IPS DF 19.7 (cell line): ENCODE measurements at places on chromosomes 3 and 15.

- DNase-seq: no peak
Measured at GRCh38 chr3:42736081-42736480, 33.5 kb upstream of the HHATL start.

- DNase-seq: no peak
Measured at GRCh38 chr15:28023422-28023821, 75.7 kb downstream of the OCA2 start.

DNA sequence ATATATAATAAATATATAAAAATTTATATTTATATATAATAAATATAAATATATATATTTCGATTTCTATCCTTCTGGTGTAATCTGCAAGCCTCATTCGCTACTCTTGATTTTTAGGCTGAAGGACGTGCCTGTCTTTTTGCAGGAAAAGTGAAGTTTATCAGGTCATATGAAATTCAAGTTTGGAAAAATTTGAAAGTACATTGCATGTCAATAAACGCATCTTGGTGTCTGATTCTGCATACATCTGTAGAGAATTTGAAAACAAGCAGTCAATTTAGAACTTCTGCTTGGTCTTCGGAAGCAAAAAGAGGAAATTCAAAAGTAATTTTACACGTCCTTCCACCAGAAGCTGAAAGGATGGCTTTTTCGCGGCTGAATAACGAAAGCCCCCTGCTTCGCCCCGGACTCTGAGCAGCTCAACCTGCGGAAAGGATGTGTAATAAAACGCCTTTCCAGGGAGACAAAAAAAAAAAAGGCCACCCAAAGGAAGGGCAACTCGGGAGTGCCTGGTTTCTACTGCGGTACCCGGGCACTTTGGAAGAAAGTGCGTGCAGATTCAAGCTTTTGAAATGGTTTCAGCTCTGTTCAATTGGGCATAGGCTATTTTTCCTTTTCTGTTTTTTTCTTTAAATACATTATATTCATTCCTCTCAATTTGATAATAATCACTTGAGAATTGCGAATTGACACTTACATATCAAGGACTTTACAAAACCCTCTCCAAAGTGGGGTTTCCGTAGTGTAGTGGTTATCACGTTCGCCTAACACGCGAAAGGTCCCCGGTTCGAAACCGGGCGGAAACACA, 1.5 kb upstream of the MYNN start:
- no peak for DNase-seq

- no peak for DNase-seq
Measured at GRCh38 chr3:11850003-11850402, 3.3 kb upstream of the TAMM41 start.

DNA sequence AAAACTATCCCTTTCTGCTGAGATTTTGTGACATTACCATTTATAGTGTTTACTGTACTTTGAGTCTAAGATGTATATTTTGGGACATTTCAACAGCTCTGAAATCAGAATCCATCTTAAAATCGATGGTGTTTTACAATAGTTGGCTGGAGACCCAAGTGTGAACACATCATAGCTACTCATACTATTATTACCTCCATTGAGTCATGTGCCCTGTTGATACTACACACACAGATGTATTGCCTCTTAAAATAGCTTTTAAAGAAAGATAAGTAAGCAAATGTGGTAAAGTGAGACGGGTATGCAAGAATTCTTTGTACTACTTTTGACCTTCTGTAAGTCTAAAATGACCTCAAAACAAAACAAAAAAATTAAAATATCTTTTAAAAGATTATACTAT, 6.7 kb downstream of the LMOD3 start:
- no peak for DNase-seq

- no peak for DNase-seq
Measured at GRCh38 chr3:58191361-58191991, 19.3 kb downstream of the DNASE1L3 start.

GRCh38 chr3:71640331-71640983, 56.9 kb upstream of the FOXP1 start:
- no peak for DNase-seq

- no peak for DNase-seq
Measured at GRCh38 chr15:73865379-73865778, 8.0 kb upstream of the TBC1D21 start.

DNA sequence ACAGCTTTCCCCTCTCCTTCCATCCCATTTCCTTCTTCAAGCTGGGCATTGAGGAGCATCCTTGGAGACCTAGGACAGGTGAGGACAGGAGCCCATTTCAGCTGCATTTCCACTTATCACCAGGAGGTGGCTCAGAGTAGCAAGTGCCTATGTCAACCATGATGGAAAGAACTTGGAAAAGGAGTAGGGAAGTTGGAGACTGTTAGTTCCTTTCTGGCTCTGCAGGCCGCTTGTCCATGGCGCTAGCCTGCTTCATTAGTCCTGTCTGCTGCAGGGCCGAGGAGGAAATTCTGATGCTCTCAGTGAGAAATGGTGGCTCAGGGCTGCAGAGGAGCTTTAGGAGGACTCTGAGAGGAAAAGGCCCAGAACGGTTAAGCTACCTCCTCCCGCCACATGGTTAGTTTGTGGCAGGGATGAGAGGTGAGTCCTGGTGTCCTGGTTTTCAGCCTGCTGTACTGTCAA, 7.0 kb upstream of the CD276 start:
- DNase-seq: no peak
